ENCODE measurements at places on chromosomes 16 and 17.

GRCh38 chr16:31530405-31530804 is 2.7 kb downstream of the AHSP start:
- no peak for DNase-seq

GRCh38 chr16:79417601-79418008 is 182.9 kb downstream of the MAF start:
- no peak for DNase-seq

DNA sequence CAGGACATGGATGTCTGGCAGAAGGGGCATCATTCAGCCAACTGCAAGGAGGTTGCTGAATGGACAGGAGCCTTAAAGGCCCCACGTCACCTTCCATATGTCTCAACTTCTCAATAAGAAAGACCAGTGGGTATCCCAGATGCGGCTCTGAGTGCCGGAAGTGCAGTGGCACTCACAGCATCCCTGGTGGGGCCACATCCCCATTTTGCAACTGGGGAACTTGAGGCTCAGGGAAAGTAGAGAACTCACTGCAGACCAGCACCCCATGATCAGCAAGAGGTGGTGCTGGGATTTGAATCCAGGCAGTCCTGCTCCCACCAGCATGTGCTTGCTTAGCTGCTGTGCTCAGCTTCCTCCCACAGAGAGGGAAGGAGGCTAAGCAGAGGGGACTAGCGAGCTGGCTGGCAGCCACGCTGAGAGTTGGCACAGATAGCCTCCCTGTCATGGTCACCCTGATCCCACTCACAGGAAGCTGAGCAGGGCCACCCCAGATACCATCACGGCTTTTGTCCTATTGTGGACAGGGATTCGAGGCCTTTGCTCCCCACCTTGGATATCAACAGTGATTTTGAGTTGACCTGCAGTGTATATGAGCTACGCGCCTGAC is 294.2 kb upstream of the FOXF1 start:
- no peak for DNase-seq

GRCh38 chr17:70314506-70314905 is 145.2 kb downstream of the KCNJ2 start:
- no peak for DNase-seq

- peak; percentile 40 for DNase-seq
Observed at GRCh38 chr17:3647769-3648555, 11.4 kb downstream of the CTNS start.

DNA sequence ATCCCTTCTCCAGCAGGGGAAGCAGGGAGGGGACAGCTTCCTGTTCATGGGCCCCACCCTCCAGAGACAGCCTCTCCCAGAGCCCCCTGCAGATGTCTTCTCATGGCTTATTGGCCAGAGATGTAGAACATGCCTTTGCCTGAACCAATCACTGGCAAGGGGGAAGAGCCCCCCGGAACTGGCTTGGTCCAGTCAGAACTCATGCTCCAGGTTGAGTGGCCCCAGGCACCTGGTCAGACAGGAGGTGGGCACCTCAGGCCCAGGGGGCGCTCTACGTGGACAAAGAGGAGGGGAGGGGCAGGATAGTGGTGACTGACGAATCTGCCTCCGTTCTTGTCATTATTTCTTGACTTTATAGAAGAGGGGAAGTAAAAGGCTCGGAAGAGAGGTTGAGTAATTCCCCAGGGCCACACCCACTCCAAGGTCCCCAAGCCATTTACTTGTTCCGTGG is 23.6 kb downstream of the RAB11FIP4 start:
- no peak for DNase-seq

- DNase-seq = no peak
Observed at GRCh38 chr16:17166095-17166494, 304.7 kb downstream of the XYLT1 start.

DNA sequence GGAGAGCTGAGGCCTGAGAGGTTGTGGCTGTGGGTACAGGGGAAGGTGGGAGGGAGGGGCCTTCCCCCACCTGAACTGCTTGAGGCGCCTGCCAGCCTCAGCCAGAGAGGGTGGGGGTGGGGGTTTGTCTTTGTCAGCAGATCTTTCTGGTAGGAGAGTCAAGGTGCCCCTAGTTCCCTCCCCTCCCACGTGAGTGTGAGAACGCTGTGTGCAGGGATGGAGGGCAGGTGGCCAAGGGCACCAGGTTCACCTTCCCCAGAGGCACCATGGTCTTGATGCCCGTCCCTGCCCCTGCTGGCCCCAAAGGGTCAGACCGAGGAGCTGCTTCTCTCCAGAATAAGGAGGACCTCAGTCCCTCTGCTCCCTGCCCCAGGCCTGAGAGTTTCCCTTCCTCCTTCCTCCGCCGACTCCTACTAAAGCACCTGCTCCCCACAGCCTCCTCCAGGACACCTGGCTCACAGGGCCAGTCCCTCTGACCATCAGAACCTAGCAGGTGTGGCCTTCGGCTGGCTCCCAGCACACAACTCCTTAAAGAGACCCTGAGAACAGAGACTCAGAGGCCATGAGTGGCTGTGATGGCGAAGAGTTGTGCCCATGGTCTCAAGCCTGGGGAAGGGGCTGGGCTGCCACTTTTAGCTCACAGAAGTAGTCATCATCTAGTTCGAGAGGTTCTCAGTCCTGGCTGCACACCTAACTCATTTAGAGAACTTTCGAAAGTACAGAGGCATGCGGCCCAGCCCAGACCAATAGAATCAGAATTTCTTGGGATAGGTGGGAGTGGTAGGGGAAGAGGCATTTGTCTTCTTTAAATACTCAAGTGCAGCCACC is 113.2 kb upstream of the LHX1 start:
- no peak for DNase-seq

DNA sequence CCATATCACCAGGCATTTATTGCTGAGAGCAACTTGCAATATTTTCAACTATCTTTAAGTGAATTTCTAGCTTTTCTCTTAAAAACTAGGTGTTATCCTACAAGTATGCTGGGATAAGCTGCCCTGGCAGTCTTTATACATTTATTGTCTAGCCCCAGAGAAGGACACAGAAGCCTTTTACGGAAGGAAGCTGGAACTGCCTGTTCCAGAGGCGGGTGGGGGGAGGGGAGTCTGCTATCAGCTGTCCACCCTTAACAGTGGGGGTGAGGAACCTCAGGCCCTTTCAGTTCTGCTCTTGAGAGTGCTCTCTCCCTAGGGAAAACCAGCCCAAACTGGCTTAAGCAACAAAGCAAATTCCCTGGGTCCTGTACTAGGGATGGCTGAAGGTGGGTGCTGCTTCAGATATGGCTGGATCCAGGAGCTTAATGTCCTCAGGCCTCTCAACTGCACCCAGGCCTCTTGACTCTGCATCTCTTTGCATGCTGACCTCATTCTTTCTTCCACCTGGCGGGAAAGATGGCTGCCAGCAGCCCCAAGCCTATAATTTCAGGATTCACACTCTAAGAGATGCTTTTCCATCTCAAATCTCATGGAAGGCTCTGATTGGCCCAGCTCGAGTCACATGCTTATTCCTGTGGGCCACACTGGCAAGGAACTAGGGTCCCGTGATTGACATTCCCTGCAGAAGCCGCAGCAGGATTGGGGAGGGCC is 16.6 kb downstream of the NAGPA start:
- no peak for DNase-seq

DNA sequence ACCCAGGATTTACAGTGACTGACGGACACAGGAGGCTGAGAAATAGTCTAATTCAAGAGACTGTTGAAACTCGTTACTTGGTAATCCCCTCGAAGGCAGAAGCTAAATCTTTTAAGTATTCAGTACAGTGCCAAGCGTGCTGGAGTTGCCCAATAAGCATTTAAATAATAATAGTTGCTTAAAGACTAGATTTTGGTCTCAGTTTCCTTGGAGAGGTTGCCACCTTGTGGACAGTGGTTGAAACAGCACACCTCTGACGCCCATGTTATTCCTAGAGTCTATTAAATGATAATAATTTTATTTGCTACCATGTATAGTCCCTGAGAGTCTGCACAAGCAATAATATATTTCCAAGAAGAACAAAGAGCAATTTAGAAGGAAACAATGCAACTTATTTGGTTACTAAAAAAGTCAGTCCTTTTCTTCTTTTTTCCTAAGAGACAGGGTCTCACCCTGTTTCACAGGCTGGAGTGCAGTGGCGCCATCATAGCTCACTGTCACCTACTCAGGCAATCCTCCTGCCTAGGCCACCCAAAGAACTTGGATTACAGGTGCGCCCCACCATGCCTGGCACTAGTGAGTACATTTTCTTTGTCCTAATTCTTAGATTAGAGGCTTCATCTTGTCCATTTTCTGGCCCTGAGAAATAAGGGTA is 138.0 kb upstream of the NUDT7 start:
- peak; percentile 71 for DNase-seq

GRCh38 chr16:70720425-70721201 is 34.8 kb upstream of the MTSS2 start:
- DNase-seq = no peak

DNA sequence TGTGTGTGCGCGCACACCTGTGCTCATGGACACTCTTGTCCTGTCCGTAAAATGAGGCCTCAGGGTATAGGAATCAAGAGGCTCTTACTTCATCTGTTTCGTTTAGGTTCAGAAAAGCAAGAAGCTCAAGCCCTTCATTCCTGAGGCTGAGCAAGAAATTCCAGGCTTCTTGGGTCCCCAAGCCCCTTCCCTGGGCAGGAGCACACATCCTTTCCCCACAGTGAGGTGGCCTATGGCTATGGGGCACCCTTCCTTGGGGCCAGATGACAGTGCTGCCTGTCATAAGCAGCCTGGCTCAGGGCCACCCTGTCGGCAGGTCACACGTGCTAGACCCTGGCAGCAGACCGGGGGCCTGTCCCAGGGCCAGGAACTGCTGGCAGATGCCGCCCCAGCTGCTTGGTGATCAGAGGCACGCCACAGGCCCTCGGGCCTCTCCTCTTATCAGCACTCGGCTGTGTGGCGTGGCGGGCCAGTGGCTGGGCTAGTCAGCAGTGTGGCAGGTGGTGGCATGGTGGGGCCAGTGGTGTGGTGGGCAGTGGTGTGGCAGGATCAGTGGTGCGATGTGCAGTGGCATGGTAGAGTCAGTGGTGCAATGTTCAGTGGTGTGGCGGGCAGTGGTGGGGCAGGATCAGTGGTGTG is 50.2 kb downstream of the NKD1 start:
- DNase-seq = no peak

GRCh38 chr17:76123749-76124581 is 17.1 kb downstream of the FOXJ1 start:
- no peak for DNase-seq

GRCh38 chr17:8359769-8360168 is 16.7 kb downstream of the KRABD2 start:
- peak; percentile 83 for DNase-seq

GRCh38 chr16:50004239-50004638 is 20.8 kb upstream of the CNEP1R1 start:
- no peak for DNase-seq
